ENCODE measurements at places on chromosomes 6 and 20.
A peak's percentile ranks its signal among the peaks of the same experiment; 100 is the strongest.

DNA sequence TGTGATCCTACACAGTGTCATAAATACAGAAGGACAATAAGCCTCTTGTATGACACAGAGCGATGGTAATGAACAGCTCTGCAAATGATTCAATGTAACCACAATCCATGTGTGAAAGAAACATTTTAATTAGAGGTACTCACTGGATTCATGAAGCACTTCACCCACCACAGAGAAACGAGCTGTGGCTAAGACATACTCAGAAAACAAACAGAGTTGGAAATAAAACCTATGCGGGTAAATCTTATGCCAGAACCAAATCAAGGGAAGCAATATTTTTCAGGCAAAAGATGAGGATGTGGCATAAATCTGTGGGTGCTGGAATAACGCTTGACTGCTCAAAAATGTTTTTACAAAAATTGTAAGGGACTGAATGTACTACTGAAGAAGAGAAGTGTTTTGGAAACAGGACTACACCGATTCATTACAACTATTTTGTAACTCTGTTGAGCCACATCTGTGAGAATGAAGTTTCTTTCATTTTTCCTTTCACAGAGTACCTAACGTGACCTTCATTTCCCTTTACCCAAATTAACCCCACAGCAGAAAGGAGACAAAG lies 112.1 kb downstream of the WDR27 start:
- H3K4me1 ChIP-seq, result peaks cover 3% of the 10 kb centered on the region
- H3K27ac ChIP-seq, result no peak overlapping the region
- no peak for DNase-seq
- peak overlapping the region; percentile 15 for H3K4me3 ChIP-seq

GRCh38 chr6:88734544-88734943 lies 228.9 kb downstream of the RNGTT start:
- H3K4me1 ChIP-seq, result peaks cover 10% of the 10 kb centered on the region
- no peaks in the 10 kb centered on the region for H3K36me3 ChIP-seq
- H3K27me3 ChIP-seq, result no peaks in the 10 kb centered on the region
- DNase-seq, result no peak
- no peak overlapping the region for H3K4me3 ChIP-seq
- no peak overlapping the region for H3K27ac ChIP-seq

- H3K4me3 ChIP-seq, result no peak overlapping the region
- no peak overlapping the region for H3K27ac ChIP-seq
- no peak for DNase-seq
- H3K4me1 ChIP-seq, result no peaks in the 10 kb centered on the region
- H3K36me3 ChIP-seq, result no peaks in the 10 kb centered on the region
- H3K27me3 ChIP-seq, result no peaks in the 10 kb centered on the region
Observed at GRCh38 chr6:11722805-11723631, 55.6 kb downstream of the ADTRP start.

- H3K27me3 ChIP-seq, result no peaks in the 10 kb centered on the region
- no peak overlapping the region for H3K27ac ChIP-seq
- H3K4me3 ChIP-seq, result no peak overlapping the region
- DNase-seq, result no peak
- no peaks in the 10 kb centered on the region for H3K4me1 ChIP-seq
Observed at GRCh38 chr6:49892280-49892679, 25.9 kb upstream of the CRISP1 start.

- H3K4me1 ChIP-seq, result peaks cover 40% of the 10 kb centered on the region
- peak overlapping the region; percentile 96 for H3K27ac ChIP-seq
- no peak overlapping the region for H3K4me3 ChIP-seq
- H3K36me3 ChIP-seq, result no peaks in the 10 kb centered on the region
Observed at GRCh38 chr6:11771473-11772048, 7.0 kb downstream of the ADTRP start.

Data from thoracic aorta (tissue), 2 donors.